NT2/D1 (cell line): ENCODE measurements at places on chromosomes 3 and 15.

- DNase-seq = no peak
Measured at GRCh38 chr3:73280746-73281145, 219.3 kb downstream of the EBLN2 start.

- DNase-seq = no peak
Measured at GRCh38 chr3:127796045-127796830, 26.1 kb downstream of the MGLL start.

- no peak for DNase-seq
Measured at GRCh38 chr3:79154865-79155264, 612.9 kb downstream of the ROBO1 start.

GRCh38 chr3:48112813-48113212, 75.4 kb downstream of the CDC25A start:
- no peak for DNase-seq

GRCh38 chr3:187665010-187665409, 5.2 kb downstream of the SST start:
- DNase-seq = no peak

DNA sequence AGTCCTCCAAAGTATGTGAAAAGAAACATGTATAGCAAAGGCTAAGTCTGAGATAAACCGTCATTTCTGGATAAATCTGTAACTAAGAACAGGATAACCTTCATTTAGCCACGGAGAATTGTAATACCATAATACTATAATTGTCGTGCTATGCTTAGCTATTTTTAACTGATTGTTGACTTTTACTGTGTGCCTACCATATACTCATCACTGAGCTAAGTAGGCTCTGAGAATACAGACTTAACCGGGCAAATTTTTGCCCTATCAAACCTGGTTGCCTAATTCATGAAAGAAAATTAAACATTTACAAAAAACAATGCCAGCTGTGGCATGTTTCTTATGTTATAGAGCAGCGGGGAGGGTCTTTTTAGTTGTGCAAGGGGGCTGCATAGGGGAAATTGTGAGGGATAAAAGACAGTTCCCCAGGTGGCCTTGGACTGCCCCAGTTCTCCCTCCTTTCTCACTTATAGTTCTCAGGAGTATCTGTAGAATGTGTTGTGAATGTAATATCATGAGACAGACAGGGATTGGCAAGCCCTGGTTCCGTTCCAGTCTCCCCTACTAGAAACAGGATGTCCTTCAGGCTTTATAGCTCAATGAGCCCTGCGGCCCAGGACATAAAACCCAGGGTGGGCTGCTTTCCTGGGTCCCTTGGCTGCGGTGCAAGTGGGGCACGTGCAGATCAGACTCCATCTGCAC, 318.5 kb downstream of the GBE1 start:
- no peak for DNase-seq

- no peak for DNase-seq
Measured at GRCh38 chr15:97141360-97141759, 810.9 kb downstream of the NR2F2 start.

- no peak for DNase-seq
Measured at GRCh38 chr15:101064795-101065569, 145.8 kb downstream of the LRRK1 start.
